Activated CD4-positive, alpha-beta memory T cell treated with anti-CD3 and anti-CD28 coated beads for 36 hours (primary cell): ENCODE measurements at places on chromosomes 3 and 15. TPM values are rescaled to one million over a fixed set of nuclear protein-coding genes. Genes with fewer than 3 reads are reported as not detected.

DNA sequence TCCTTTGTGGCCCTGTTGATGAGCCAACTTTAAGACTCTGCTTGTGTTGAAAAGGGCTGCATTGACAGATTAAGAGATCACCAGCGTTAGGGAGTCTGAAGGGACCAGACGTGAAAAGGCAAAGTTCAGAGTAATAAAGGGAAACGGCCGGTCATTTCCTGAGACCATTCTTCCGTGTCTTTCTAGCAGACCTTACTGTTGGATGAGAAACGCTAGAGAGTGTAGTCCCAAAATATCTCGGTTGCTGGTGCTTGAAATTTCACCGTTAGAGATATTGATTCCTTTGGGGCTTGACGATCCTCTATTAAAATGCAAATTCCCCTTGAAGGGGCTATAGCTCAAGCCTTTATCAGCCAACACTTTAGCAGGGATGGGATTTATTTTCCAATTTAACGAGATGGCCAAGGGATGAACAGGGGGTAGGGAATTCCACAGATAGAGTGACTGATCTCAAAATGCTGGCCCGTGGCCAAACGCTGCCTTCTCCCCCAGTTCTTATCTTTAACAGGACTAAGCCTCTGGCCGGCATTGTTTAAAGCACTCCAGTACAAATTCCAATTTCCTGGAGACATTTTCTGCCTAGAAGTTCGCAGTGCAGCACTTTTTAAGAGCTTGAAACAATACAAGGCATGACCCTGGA lies 250.4 kb downstream of the TJP1 start:
- no peak for DNase-seq
- peaks cover 8% of the 10 kb centered on the region for H3K4me1 ChIP-seq
- H3K36me3 ChIP-seq: no peaks in the 10 kb centered on the region
- no peak overlapping the region for H3K27ac ChIP-seq
- H3K4me3 ChIP-seq: peak overlapping the region; percentile 20

Gene ZPLD1
- not detected for total RNA-seq

GRCh38 chr3:136070334-136070733 lies 104.8 kb downstream of the PPP2R3A start:
- no peaks in the 10 kb centered on the region for H3K36me3 ChIP-seq
- no peak overlapping the region for H3K4me3 ChIP-seq
- H3K4me1 ChIP-seq: peaks cover 2% of the 10 kb centered on the region
- H3K27ac ChIP-seq: no peak overlapping the region
- no peaks in the 10 kb centered on the region for H3K27me3 ChIP-seq

DNA sequence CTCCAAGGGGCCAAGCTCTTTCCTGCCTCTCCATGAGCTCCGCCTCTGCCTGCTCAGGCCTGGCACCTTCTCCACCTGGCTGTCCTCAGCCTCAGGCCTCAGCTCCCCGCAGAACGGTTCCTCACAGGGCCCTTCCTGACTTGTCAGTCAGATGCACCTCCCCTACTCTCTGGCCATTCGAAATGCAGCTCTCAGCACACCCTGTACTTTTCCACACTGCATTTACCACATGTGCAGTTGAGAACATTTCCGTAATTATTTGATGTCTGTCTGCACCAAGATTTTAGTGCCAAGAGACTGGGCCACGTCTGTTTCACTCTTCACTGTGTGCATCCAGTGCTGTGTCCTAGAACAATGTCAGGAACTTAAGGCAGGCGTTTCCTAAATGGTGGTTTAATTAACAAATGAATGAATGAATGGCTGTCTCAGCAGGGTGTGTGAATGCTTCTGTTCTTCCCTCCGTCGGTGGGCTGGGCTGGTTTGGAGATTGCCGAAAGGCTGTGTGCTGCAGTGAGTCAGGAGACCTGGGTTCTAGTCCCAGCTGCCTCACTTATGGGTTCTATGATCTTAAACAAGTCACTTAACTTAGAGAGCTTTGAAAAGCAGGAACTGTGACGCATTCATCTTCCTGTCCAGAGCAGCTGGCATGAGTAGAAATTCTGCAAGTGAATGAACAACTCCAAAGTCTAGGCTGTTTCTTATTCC lies 5.4 kb downstream of the MUC4 start:
- peaks cover 18% of the 10 kb centered on the region for H3K27me3 ChIP-seq
- peaks cover 37% of the 10 kb centered on the region for H3K4me1 ChIP-seq

DNA sequence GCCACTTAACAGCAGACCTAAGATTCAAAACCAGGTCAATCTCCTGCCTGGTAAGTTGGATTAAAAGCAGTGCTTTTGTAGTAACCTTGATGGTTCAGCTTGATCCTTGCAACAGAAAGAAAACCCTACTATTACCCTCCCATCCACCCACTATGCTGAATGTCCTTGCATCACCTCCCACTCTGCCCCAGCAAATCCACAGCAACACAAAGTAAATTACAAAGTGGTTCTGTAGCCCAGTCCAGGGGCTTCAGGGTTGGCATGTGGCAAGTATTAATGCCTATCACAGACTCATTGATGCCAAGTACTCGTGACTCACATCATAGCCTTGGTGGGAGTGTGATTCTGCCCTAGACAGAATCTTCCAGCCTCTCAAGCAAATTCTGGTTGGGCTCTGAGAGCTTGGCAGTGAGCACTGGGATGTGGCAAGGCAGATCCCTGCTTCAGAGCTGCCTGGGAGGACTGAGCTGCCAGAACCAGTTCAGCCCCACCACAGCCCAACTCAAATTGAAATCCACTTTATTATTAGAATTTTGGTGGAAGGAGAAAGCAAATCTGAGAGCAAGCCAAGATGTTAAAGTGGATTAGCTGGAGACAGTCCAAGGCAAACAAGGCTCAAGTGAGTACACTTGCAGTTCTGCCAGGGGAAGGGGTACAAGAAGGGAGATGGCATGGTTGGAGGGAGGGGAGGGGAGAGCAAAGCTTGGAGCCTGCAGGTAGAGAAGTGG lies 225.8 kb upstream of the UMPS start:
- H3K4me1 ChIP-seq: no peaks in the 10 kb centered on the region
- peaks cover 23% of the 10 kb centered on the region for H3K27me3 ChIP-seq
- H3K27ac ChIP-seq: no peak overlapping the region
- no peak overlapping the region for H3K4me3 ChIP-seq

DNA sequence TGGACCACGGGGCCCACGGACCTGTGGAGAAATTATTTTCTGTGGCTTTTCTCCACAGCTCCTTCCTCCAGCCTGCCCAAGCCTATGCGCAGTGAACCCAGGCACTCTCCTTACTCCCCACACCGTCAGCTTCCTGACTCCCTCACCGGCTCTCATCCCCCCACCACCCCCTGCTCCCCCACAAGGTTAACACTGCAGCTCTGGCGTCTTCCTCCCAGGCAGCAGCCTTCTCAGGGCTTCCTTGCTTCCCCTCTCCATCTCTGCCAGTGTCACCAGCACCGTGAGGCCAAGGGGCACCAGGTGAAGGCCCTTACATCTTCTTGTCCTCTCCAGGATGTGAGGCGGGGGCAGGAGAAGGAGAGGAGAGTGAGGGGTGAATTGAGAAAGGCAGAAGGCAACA lies 168.3 kb upstream of the TLE3 start:
- H3K4me1 ChIP-seq: peaks cover 16% of the 10 kb centered on the region
- H3K36me3 ChIP-seq: no peaks in the 10 kb centered on the region
- DNase-seq: no peak
- peaks cover 20% of the 10 kb centered on the region for H3K27me3 ChIP-seq
- no peak overlapping the region for H3K27ac ChIP-seq

- peaks cover 4% of the 10 kb centered on the region for H3K27me3 ChIP-seq
- H3K4me3 ChIP-seq: no peak overlapping the region
- no peak overlapping the region for H3K27ac ChIP-seq
- DNase-seq: no peak
Measured at GRCh38 chr3:18770800-18771199, 345.7 kb upstream of the SATB1 start.

Gene AGBL1
- 0.10 TPM for total RNA-seq

GRCh38 chr15:52021892-52022540 lies 3.0 kb downstream of the MAPK6 start:
- peaks cover 48% of the 10 kb centered on the region for H3K4me1 ChIP-seq
- no peaks in the 10 kb centered on the region for H3K27me3 ChIP-seq
- H3K36me3 ChIP-seq: peaks cover 9% of the 10 kb centered on the region
- H3K27ac ChIP-seq: peak overlapping the region; percentile 67

DNA sequence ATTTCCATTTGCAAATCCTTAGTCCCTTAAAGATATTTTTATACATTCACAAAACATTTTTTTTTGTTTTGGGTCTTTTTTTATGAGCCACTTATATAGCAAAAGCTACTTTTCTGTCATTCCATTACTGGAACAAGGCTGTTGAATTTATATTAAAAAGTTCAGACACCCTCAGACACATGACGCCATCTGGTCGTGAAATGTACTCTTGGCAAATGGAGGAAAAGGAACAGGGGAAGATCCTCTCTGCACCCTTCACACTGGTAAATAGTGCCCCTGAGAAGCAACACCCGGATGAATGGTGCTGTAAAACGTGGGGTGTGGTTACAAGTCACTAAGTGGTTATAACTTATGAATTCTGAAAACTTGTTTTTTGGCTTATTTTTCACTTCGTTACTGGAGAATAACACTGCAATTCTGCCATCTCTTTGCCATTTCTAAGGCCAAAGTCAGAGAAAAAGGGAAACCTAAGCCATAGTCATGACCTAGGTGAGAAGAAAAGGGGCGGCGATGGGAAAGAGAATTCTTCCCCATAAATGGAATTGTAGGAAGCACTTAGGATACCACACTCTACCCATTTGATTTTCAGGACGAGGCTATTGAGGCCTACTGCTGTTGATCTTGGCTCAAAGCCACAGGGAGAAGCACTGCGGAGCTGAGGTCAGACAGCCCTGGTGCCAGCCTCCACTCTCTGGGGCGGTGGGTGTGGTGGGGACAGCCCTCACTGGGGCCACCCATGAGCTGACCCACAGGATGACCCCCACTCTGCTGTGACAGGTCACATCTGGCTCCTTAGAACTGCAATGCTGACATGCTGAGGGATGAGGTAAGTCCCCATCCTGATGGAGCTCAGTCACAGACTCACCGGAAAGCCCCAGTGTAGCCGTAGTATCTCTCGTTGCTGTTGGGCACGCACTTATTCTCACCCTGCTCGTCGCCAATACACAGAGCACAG lies 21.9 kb downstream of the LTF start:
- H3K36me3 ChIP-seq: no peaks in the 10 kb centered on the region
- H3K27me3 ChIP-seq: no peaks in the 10 kb centered on the region
- H3K4me3 ChIP-seq: no peak overlapping the region
- no peak overlapping the region for H3K27ac ChIP-seq
- H3K4me1 ChIP-seq: peaks cover 17% of the 10 kb centered on the region

GRCh38 chr3:120928991-120929390 lies 21.0 kb downstream of the STXBP5L start:
- H3K4me3 ChIP-seq: no peak overlapping the region
- H3K27ac ChIP-seq: no peak overlapping the region
- H3K4me1 ChIP-seq: no peaks in the 10 kb centered on the region
- no peaks in the 10 kb centered on the region for H3K27me3 ChIP-seq

DNA sequence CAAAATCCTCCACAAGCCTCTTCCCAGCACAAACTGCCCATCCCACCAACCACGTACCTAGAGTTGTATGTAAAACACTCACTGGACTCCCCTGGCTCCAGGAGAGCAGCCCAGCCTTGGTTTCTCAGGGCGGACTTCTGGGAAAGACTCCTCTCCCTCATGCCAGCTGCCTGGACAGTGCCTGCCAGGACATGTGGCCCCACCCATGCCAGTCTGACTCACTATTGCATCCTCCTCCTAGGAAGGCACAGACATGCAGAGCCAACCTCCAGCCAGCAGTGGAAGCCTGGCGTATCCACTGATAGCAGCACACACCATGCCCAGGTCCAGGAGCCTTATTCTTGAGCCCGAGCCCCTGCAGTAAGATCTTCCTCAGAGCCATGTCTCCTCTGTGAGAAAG lies 8.6 kb downstream of the PKM start:
- H3K27ac ChIP-seq: peak overlapping the region; percentile 74
- no peaks in the 10 kb centered on the region for H3K27me3 ChIP-seq
- H3K4me1 ChIP-seq: peaks cover 71% of the 10 kb centered on the region
- H3K4me3 ChIP-seq: peak overlapping the region; percentile 23
- DNase-seq: no peak
- H3K36me3 ChIP-seq: peaks cover 82% of the 10 kb centered on the region

Gene CGNL1
- not detected for total RNA-seq

GRCh38 chr3:122993124-122993978 lies 34.2 kb downstream of the SEMA5B start:
- H3K36me3 ChIP-seq: no peaks in the 10 kb centered on the region
- DNase-seq: no peak
- no peak overlapping the region for H3K27ac ChIP-seq
- H3K27me3 ChIP-seq: peaks cover 14% of the 10 kb centered on the region
- H3K4me1 ChIP-seq: no peaks in the 10 kb centered on the region

- H3K36me3 ChIP-seq: no peaks in the 10 kb centered on the region
- DNase-seq: no peak
- H3K4me1 ChIP-seq: peaks cover 44% of the 10 kb centered on the region
- no peaks in the 10 kb centered on the region for H3K27me3 ChIP-seq
- no peak overlapping the region for H3K4me3 ChIP-seq
- H3K27ac ChIP-seq: no peak overlapping the region
Measured at GRCh38 chr3:108300103-108300849, 3.9 kb downstream of the HHLA2 start.

Gene PLXNB1
- 3.8 TPM for total RNA-seq

- H3K36me3 ChIP-seq: no peaks in the 10 kb centered on the region
- no peaks in the 10 kb centered on the region for H3K27me3 ChIP-seq
- H3K4me3 ChIP-seq: no peak overlapping the region
- DNase-seq: peak; percentile 84
- H3K4me1 ChIP-seq: peaks cover 74% of the 10 kb centered on the region
Measured at GRCh38 chr3:71069797-71070196, 513.7 kb downstream of the FOXP1 start.

- H3K4me3 ChIP-seq: no peak overlapping the region
- peaks cover 8% of the 10 kb centered on the region for H3K27me3 ChIP-seq
- H3K36me3 ChIP-seq: peaks cover 5% of the 10 kb centered on the region
- H3K27ac ChIP-seq: no peak overlapping the region
- peak; percentile 55 for DNase-seq
Measured at GRCh38 chr15:50123861-50124557, 5.0 kb upstream of the ATP8B4 start.

Gene CASR
- total RNA-seq: 0.14 TPM

DNA sequence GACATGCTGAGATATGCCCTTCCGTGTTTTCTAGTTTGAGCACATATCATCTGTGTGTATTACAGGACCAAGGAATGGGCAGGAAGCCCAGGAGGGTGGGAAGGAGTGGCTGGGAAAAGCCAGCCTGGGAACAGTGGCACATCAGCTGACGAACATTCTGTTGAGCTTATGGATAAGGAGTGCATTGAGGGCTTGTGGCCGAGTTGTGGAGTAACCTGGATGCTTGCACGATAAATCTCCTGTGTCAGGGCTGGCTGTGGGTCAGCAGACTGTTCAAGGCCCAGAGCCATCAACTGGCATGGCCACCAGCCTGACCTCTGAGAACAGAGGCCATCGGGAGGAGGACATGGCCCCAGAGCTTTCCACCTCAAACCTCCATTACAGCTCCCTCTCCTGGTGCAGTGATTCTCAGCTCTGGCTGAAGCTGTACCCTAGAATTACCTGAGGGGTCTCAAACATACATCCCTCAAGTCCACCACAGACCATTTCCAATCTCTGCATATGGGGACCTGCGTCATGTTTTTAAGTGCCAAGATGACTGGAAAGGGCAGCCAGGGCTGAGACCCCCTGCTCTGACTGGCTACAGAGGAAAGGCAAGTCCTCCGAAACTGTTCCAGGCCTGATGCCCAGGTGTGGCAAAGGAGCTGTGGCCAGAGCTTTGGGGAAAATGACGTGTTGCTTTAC lies 4.8 kb upstream of the VILL start:
- no peaks in the 10 kb centered on the region for H3K27me3 ChIP-seq
- no peak overlapping the region for H3K4me3 ChIP-seq
- H3K36me3 ChIP-seq: no peaks in the 10 kb centered on the region
- no peak for DNase-seq
